NCI-H2081 treated with DMSO at 0.1 percent for 48 hours (cell line): ENCODE measurements at places on chromosomes 1 and 21.
A peak's percentile ranks its signal among the peaks of the same experiment; 100 is the strongest.

- no peak for DNase-seq
Observed at GRCh38 chr1:40185951-40186864, 25.0 kb downstream of the RLF start.

- no peak for DNase-seq
Observed at GRCh38 chr1:22788254-22788661, 77.6 kb downstream of the EPHB2 start.

GRCh38 chr21:21003701-21004100 is 5.5 kb downstream of the NCAM2 start:
- no peak for DNase-seq

- DNase-seq, result no peak
Observed at GRCh38 chr1:97385536-97386277, 535.1 kb downstream of the DPYD start.

DNA sequence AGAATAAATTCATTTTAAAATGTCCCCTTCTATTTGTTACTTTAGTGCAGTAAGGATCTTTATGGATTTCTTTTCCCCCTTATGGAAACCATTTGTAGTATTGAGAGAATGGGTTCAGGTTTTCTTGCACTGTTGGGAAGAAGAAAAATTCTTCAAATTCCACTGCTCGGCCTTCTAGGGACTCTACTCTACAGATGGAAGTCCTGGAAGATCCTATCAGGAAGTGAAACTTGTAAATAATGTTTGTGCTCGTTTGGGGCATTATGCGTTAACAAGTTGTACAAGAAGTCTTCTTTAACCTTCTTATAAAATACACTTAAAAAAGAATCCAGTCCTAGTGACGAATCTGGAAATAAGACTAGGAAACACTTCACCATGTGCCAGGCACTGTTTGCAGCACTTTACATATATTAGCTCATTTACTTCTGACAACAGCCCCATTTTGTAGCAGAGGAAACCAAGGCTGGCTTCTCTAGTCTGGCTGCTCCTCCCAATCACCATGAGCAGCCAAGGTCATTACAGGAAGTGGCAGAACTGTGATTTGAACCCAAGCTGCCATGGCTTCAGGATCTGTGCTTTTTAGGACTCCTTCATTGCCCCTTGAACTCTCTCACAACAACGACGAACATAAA is 11.8 kb downstream of the LRRC8D start:
- DNase-seq, result no peak

- no peak for DNase-seq
Observed at GRCh38 chr1:192747943-192748342, 60.9 kb upstream of the RGS2 start.

- no peak for DNase-seq
Observed at GRCh38 chr21:18334066-18334465, 69.5 kb downstream of the TMPRSS15 start.

- no peak for DNase-seq
Observed at GRCh38 chr1:29679316-29679715, 443.0 kb downstream of the PTPRU start.

DNA sequence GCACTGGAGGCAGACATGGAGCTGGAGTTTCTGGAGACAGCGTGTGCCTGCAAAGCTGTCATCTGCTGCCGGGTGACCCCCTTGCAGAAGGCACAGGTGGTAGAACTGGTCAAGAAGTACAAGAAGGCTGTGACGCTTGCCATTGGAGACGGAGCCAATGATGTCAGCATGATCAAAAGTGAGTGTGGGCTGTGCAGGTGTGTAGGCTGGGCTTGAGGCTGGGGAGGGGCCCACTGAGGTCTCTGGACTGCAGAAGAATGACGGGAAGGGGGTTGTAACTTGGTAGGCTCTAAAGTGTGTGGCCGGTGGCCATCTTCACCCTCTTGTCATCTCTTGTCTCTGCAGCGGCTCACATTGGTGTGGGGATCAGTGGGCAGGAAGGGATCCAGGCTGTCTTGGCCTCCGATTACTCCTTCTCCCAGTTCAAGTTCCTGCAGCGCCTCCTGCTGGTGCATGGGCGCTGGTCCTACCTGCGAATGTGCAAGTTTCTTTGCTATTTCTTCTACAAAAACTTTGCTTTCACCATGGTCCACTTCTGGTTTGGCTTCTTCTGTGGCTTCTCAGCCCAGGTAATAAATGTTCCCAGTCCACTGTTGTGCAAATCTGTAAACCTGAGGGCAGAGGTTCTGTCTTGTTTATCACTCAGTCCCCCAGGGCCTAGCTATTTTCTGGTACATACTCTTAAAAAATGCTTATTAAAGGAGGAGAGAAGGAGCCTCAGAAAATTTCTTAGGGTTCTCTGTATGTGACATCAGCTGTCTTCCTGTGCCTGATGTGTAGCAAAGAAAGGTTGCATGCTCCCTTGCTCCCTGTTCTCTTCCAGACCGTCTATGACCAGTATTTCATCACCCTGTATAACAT is 19.9 kb downstream of the ATP8B2 start:
- no peak for DNase-seq

DNA sequence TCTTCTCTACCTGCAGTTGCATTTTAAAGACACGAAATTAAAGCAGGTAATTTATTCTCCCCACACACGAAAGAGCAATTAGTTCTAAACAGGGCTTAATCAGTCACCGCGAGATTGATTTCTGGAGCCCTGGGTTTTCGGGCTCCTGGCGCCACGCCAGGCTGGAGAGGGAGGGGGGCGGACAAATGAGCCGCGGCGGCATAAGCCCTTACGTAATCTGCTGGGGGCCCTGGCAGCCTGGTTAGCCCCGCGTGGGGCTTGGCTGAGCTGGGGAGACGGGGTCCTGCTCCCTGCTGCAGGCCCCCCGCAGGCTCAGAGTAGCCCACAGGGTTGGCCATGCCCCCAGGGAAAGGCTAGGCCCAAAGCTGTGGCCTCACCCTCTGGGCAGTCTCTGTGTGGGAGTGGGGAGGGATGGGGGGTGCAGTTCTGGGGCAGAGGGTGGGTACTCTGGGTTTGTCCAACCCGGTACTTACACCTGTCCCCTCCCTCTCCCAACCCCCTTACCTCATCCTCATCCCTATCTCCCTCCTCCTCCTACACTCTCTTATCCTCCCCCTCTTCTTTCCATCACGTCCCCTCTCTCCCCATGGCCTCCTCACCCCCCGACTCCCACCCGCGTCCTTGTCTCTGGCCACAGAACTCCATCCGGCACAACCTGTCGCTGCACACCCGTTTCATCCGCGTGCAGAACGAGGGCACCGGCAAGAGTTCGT is 19.9 kb downstream of the FOXO6 start:
- peak; percentile 90 for DNase-seq

DNA sequence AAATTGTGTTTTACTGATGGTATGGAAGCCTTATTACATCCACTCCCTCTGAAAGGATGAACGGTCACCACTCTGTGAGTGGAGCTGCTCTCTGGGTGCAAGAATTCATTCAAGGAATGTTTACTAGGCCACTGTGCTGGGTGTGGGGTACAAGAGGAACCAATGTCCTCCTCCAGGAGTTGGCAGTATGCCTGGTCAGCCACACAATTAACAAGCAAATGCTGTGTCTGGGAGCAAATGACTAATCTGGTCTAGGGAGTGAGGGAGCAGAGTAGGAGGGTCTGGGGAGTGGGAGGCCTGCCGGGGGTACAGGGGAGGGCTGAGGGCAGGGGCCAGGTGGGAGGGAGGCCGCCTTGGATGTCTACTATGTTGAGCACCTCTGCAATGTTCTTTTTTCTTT is 27.2 kb upstream of the TDRD10 start:
- no peak for DNase-seq

DNA sequence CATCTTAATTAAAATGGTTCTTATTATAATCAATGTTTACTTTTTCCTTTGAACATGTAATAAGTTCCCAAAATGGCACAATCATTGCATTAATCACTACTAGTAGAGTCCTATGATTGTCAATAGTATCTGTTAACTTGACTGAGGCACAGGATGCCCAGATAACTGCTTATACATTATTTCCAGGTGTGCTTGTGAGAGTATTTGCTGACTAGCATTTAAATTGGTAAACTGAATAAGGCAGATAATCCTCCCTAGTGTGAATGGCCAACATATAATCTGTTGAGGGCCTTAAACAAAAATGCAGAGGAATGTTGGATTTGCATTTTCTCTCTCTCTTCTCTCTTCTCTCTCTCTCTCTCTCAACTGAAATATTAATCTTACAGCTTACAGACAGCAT is 999.3 kb upstream of the TMPRSS15 start:
- no peak for DNase-seq

GRCh38 chr1:35810096-35810881 is 2.5 kb downstream of the AGO4 start:
- DNase-seq, result no peak

- DNase-seq, result no peak
Observed at GRCh38 chr1:15248216-15248615, 1.2 kb downstream of the FHAD1 start.

GRCh38 chr1:9066945-9067807 is 2.3 kb downstream of the SLC2A5 start:
- DNase-seq, result no peak

DNA sequence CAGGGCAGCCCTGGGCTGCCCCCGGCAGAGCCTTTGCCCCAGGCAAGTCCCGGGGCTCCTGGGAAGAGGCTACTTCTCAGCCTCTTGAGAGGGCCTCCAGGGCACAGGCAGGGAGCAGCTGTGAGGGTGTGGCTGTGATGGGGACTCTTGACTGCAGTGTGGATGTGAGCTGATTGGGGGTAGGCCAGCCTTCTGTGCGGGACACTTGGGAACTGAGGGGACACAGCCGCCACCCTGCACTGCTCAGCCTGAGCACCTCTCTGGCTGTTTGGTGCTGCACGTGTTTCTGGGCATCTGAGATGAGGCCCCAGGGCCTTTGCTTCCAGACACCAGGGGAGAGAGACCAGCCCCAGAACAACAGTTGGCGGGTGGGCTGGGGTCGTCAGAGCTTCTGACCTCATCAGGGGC is 62.1 kb downstream of the SKI start:
- no peak for DNase-seq

DNA sequence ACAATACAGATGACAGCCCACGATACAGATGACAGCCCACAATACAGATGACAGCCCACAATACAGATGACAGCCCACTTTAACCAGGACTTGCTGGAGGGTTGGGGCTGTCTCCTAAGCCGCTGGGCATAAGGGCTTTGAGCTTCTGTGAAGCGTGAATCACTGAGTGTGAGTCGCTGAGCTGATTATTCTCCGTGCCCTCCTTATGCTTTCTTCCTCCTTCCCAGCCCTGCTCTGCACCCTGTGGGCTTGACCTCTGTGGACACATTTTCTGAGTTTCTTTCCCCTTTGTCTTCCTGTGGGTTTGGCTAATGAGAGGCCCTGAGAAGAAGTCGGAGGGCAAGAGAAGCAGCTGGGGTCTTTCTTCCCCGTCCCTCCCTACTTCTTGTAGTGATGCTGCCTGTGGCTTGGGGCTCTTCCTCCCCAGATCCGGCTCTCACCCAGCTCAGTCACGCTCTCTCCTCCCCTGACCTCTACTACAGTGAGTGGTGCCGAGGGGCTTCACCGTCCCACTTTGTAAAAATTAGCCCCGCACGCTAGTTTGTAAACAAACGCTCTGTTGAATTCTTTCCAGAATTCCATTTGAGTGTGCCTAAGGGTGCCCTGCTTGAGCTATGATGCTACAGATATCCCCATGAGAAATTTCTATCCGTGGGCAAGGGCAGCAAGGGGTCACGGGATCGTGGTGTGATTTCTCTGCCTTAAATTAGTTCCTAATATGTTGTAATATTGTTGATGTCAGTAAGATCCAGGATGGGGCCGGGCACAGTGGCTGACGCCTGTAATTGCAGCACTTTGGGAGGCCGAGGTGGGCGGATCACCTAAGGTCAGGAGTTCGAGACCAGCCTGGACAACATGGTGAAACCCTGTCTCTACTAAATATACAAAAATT is 46.4 kb upstream of the SOD1 start:
- no peak for DNase-seq

DNA sequence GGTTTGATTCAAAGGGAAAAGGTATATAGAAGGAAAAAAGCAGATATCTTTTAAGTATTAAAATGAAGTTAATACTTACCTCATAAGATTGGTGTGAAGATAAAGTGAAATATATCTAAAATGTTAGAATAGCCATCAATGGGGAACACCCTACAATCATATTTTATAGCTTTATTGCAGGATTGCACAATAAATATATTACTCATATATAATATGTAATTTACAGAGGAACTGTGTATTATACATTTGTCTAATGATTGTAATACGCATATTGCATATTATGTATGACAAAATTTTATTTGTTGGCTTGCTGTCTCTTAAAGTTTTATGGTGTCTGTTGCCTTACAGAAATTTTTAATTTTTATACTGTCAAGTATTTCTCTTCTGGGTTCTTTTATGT is 47.8 kb downstream of the UCHL5 start:
- DNase-seq, result no peak

DNA sequence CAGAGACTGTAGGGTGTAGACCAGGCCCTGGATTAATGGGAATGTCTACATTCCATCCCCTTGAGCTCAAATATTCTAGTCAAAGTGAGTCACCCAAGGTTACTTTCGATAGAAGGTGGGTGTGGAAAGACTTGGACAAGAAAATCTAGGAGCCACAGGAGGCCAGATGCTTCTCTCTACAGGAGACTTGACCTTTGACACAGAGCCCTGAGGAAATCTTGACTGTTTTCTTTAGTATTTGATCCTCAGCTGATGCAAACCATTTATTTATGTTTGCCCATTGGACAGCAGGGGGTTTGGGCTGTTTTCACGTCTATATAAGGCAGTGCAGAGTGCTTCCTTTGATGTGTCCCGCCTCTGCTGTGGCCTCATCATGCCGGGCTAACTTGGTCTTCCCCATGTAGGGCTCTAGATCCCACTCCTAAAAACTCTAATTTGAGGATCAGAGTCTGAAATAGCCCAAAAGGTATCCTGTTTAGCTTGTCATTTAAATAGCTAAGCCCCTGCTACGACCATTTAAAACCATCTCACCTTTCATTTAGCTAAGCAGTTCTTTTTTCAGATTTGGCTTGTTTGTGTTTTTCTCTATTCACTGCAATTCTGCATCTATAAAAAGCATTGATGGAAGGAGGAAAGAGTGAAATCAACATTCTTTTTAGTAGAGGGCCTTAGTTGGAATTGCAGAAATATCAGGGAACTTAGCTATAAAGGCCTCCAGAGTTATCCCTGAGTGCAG is 15.5 kb upstream of the MAP3K7CL start:
- DNase-seq, result no peak

GRCh38 chr1:200302192-200302920 is 107.5 kb downstream of the ZNF281 start:
- DNase-seq, result no peak

GRCh38 chr1:41752514-41753170 is 166.1 kb downstream of the HIVEP3 start:
- no peak for DNase-seq

- no peak for DNase-seq
Observed at GRCh38 chr1:56286506-56286905, 292.9 kb downstream of the PLPP3 start.

DNA sequence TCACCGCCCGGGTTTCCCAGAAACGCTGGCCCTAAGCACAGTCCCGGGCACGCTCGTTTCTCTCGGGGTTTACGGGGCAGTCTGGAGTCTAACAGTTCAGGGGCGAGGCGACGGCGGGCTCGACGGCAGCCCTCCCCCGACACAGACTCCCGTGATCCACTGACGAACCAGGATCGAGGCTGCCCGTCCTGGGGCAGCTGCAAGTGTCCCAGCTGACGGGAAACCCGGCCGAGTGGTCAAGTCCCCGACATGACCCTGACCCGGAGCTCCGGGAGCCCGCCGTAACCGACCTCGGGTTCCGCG is 494 bp downstream of the UBE2J2 start:
- DNase-seq, result no peak
